ENCODE measurements at places on chromosomes 4 and X. TPM values are rescaled to one million over a fixed set of nuclear protein-coding genes. Genes with fewer than 3 reads are reported as not detected.

Gene RASL11B
- not detected for total RNA-seq

Gene RIPPLY1
- not detected for total RNA-seq

Gene EFHC2
- not detected for total RNA-seq

Gene ETDB
- total RNA-seq, result not detected

Gene IL2RG
- total RNA-seq, result 2.4 TPM

Gene TLR10
- total RNA-seq, result not detected

Gene TMEM255A
- total RNA-seq, result not detected

Gene KCNE5
- not detected for total RNA-seq

Gene MSX1
- 26.0 TPM for total RNA-seq

Gene CENPVL1
- not detected for total RNA-seq

Gene MEPE
- total RNA-seq, result not detected

Gene ZFP42
- total RNA-seq, result not detected

Gene IL1RAPL1
- not detected for total RNA-seq

Gene ESX1
- total RNA-seq, result not detected

Gene TSPAN6
- 17.2 TPM for total RNA-seq

Gene RNF150
- 31.2 TPM for total RNA-seq

Gene EMCN
- 24.6 TPM for total RNA-seq

Gene EDA
- total RNA-seq, result 1.7 TPM

Gene PPARGC1A
- total RNA-seq, result 1.7 TPM

Gene MTNR1A
- not detected for total RNA-seq

Gene PCDH7
- 127 TPM for total RNA-seq

Gene GAGE12J
- total RNA-seq, result not detected

Gene SRPX
- total RNA-seq, result 139 TPM

Gene EDA2R
- total RNA-seq, result 0.43 TPM

Gene ARMCX1
- 9.2 TPM for total RNA-seq

Gene CRMP1
- 1.9 TPM for total RNA-seq

Gene DCHS2
- not detected for total RNA-seq

Gene ETDA
- not detected for total RNA-seq

Gene GPC4
- total RNA-seq, result 12.0 TPM

Gene ARMCX2
- 9.7 TPM for total RNA-seq

Gene PAGE2B
- total RNA-seq, result not detected

Gene FAAH2
- total RNA-seq, result not detected

Gene GNRHR
- not detected for total RNA-seq

Gene GPR34
- 1.5 TPM for total RNA-seq

Gene PAGE2
- total RNA-seq, result not detected

Gene DCAF8L2
- not detected for total RNA-seq

Gene ADH1C
- 4.6 TPM for total RNA-seq

Gene LANCL3
- 1.7 TPM for total RNA-seq

Gene KLHL4
- total RNA-seq, result 0.21 TPM

Gene GRIA2
- 3.0 TPM for total RNA-seq

Gene TECRL
- total RNA-seq, result not detected

Gene LONRF3
- total RNA-seq, result 11.0 TPM

Gene SPANXA2
- not detected for total RNA-seq

Gene TBX22
- total RNA-seq, result not detected

Gene YY2
- not detected for total RNA-seq

Gene IL2
- not detected for total RNA-seq
